ENCODE measurements at places on chromosomes 11 and 22.

DNA sequence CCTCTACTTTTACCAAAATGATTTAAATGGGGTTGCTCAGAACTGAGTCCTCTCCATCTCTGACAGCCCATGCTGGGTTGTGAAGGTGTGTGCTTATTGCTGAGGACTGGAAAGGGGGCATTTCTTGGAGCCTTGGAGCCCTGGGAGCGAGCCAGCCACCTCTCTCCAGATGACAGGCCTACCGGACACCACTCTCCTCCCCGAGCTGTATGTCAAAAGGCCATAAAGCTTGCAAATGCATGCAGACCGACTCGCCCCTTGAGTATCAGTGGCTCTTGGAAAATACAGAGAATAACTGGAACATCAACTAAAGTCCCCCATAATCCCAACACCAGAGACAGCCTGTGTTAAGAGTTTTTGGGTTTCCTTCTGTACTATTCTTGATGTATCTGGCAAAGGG is 67.9 kb upstream of the PITPNB start:
- no peak for DNase-seq

GRCh38 chr11:134407321-134407828 is 4.7 kb downstream of the B3GAT1 start:
- no peak for DNase-seq

GRCh38 chr11:125588505-125588904 is 4.1 kb upstream of the STT3A start:
- peak; percentile 56 for DNase-seq

DNA sequence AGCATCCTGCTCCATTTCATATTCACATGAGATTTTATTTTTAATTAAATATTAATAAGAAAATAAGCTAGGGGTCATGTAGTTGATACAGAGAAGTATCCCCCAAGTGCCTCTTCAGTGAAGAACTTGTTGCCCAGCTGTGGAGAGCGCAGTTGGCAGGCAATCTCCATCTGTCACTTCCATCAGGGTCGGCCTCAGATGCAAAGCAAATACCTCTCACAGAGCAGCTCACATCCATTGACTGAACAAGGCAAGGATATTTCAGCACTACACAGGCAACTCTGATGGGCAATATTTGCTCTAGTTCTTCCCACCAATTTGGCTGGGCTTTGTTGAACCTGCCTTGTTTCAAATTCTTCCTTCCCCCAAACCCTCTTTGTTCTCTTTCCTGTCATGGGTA is 129.4 kb downstream of the NOX4 start:
- no peak for DNase-seq

DNA sequence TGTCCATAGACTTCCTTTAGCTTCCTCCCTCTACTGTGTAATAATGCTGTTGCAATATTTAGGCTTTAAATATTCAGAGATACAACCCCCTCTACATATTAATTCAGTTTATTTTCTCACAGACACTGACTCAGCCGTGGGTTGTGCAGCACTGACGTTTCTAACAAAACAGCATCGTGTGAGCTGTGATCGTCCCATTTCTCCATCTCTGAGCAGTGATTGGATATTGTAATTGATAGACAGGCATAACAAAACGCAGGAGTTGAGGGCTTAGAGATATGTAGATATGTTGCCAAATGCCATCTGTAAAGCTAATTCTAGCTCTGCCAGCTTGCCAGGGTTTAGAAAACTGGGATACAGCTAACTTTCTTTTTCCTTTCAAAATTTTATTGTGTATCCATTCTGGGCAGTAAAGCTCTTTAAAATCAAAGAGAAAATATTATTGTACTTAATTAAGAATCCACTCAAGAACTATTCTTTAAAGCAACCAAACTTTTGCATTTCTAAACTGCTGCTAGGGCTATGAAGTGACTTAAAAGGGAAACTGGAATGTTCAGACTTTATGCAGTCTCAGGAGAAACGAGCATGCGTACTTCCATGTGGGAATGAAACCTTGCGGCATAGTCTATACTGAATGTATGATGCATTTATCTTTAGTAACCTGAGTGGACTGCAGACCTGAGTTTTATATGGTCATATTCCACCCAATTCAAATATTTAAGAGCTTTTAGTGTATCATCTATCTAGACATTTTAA is 22.7 kb downstream of the BTBD10 start:
- DNase-seq: peak; percentile 89

DNA sequence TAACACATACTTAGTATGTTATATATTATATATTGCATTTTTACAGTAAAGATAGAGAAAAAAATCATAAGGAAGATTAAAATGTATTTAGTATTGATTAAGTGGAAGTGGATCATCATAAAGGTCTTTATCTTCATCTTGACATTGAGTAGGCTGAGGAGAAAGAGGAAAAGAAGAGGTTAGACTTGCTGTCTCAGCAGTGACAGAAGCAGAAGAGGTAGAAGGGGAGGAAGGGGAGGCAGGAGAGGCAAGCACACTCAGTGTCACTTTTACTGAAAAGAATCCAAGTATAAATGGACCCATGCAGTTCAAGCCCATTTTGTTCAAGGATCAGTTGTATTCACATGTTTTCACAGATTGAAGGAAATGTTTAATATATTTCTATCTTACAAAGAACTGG is 69.7 kb downstream of the GAB2 start:
- DNase-seq: no peak

GRCh38 chr22:22042009-22042408 is 59.4 kb upstream of the TOP3B start:
- no peak for DNase-seq

GRCh38 chr11:130979386-130979972 is 63.2 kb upstream of the SNX19 start:
- peak; percentile 61 for DNase-seq

GRCh38 chr22:29205594-29206371 is at the start of gene EMID1:
TSS of gene EMID1 (plus strand) at chr22:29205896. CDS start at chr22:29206039, 143 bp downstream.
- DNase-seq: peak; percentile 23

- peak; percentile 85 for DNase-seq
Measured at GRCh38 chr11:66386171-66387069, 14.9 kb upstream of the SLC29A2 start.

- DNase-seq: no peak
Measured at GRCh38 chr22:19082101-19082500, 40.1 kb downstream of the DGCR2 start.

DNA sequence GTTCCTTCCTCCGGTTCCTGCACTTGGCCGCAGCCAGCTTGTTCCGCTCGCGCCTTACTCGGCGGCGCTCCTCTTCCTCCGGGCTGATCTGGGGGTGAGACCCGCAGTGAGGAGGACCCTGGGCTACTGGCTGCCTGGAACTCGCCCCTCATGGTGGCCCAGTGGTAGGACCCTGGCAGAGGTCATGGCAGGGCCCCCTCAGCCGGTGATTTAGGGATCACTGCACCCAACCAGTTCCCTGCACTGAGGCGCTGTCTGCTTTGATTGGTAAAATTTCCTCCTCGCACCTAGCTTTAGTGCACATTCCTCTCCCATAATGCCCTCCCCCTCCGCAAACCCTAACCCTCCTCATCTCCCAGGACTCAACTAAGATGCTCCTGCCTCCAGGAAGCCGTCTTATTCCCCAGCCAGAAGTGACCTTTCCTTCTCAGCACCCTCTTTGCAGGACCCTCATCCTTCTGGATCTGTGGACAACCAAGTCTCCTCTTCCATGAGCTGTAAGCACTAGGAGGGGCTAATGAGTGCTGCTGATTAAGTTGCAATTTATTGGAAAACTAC is 3.6 kb downstream of the CCDC85B start:
- DNase-seq: peak; percentile 62

GRCh38 chr11:20015529-20016427 is 144.5 kb downstream of the DBX1 start:
- DNase-seq: no peak

DNA sequence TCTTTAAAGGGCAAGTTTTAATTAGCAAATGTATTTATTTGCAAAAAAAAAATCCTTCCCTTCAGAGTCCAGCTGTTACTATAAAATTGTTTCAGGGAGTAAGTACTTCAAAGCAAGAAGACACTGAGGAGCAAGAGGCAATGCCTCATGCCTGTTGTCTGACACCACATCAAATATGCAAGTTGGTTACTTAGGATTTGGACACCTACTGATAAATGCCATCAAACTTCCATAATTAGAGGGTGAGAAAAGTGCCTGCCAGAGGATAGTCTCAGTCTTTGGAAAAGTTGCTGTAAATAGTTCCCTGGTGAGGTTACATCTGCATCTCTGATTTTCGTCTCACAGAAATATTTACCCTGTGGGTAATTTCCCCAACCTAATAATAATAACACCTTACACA is 4.1 kb upstream of the TENM4 start:
- no peak for DNase-seq

DNA sequence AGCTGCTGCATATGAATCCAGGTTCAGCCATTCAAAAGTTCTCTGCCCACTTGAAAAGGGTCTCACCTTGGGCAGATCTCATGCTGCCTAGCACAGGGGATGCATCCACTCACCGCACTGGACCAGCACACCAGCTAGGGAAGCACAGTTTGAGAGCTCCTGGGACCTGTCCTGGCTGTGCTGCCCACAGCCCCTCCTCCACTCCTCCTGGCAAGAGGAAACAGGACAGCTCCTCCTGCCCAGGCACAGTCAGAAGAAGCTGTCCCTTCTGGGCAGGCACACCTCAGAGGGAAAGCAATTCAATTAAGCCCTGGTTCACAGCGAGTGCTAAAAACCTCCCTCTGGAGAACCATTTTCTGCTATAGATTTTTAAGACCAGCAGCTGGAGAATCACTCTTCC is 146.7 kb downstream of the ST3GAL4 start:
- no peak for DNase-seq

GRCh38 chr11:38582151-38582550 is 1984.1 kb upstream of the RAG2 start:
- DNase-seq: no peak

DNA sequence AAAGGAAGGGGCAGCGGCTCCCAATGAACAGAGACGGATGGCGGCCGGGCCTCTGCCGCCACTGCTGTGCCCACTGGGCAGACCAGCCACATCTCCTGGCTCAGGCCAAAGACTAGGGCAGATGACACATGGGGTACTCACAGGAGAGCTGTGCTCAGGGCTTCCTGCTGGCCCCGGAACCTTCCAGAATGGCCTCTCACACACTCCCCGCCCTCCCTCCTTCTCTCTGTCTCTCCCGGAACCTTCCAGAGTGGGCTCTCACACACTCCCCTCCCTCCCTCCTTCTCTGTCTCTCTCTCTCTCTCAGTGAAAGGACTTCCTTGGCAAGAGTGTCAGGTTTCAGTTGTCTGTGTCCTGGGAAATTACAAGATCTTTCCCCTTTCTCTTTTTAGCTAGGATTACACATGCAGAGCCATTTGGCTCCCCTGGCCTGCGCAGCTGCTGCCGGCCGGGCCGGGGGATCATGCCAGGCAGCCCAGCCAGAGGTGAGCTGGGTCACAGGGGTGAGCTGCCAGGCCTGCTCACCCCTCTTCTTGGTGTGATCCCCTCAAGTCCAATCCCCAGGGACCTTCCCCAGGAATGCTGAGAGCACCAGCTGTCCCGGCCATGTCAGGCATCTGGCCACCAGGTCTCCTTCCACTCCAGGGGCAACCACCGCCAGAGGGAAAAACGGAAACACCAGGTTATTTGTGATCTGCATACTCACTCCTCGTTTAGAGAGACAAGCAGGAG is 45.3 kb upstream of the ADA2 start:
- DNase-seq: no peak

DNA sequence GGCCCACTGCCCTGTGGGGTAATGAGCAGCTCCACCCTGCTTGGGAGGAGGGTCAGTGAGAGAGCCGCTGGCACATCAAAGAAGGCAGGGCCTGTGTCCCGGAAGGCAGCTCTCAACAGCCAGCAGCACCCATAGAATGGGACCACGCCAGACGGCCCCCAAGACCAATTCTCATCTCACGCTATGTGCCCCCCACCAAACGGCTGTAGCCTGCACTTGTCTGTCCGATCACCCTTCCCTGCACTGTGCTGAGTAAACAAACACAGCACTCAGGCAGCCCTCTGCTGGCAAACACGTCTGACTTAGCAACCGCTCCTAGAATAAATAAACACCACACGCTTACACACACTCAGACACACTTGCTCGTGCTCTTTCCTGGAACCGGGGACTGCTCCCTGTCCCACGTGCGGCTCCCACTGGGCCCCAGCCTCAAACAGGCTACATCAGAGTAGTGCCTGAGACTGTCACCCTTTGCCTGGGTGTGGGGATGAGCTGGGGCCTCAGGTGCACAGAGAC is 53.2 kb upstream of the CDON start:
- peak; percentile 59 for DNase-seq

GRCh38 chr11:30741039-30741550 is 154.9 kb upstream of the MPPED2 start:
- DNase-seq: no peak

DNA sequence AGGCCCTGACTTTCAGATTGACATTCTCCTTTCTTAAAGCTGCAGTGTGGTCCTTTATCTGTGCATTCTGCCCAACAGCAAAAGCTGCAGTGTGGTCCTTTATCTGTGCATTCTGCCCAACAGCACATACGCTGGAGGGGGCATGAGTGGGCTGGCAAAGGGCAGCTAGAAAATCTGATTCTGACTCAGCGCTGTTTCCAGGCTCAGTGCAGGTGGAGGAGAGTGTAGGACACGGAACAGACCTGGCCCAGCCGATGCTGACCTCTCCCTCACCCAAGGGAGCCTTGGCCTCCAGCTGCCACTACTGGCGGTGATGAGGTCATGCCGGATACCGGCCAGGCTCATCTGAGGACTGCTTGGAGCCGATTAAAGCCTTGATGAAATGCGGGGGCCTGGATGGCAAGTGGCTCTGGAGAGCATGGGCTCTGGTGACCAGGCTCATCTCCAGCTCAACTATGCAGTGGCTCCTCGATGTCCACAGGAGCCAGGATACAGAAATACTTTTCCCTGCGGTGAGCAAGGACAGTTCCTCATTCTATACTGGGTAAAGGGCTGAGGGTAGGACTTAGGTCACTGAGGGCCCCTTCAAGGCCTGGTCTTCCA is 84.6 kb downstream of the CLPB start:
- DNase-seq: no peak

- DNase-seq: no peak
Measured at GRCh38 chr11:33860926-33861325, 30.9 kb downstream of the LMO2 start.

GRCh38 chr11:120863359-120863758 is 160.5 kb upstream of the TBCEL start:
- DNase-seq: peak; percentile 15

DNA sequence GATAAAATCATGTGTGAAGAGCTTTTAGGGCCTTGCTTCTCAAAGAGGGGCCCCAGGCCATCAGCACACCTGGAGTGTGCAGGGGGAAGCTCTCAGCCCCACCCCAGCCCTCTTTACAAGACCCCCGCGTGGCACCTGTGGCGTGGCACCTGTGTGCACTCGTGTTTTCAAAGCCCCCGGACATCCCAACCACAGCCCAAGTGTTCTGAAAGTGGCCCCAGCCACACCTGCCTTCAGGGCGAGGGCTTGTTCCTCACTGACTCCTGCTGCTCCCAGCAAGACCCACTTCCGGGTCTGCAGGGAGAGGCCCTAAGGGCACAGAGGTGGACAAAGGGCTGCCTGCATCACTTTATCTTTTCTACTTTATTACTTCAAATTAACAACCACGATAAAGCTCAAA is 17.5 kb upstream of the TMEM184B start:
- DNase-seq: no peak

DNA sequence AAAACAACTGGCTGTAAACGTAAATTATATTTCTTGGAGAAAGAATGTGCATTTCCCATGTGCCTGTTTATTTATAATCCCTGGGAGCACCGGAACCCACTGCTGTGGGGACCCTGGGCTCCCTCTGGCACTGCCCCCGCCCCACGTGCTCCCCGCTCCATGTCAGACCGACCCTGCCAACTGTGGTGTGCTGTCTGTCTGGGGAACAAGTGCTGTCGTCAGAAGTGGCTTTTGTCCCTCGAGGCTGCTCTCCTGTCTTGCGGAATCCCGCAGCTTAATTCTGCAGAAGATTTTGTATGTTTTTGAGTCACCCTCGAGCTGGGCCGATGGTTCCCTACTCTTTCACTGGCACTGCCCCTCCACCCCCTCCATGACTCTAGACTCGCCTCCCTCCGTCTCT is 2.4 kb downstream of the LRRC10B start:
- no peak for DNase-seq
